GM12892 (cell line): ENCODE measurements at places on chromosomes 2 and 18.

DNA sequence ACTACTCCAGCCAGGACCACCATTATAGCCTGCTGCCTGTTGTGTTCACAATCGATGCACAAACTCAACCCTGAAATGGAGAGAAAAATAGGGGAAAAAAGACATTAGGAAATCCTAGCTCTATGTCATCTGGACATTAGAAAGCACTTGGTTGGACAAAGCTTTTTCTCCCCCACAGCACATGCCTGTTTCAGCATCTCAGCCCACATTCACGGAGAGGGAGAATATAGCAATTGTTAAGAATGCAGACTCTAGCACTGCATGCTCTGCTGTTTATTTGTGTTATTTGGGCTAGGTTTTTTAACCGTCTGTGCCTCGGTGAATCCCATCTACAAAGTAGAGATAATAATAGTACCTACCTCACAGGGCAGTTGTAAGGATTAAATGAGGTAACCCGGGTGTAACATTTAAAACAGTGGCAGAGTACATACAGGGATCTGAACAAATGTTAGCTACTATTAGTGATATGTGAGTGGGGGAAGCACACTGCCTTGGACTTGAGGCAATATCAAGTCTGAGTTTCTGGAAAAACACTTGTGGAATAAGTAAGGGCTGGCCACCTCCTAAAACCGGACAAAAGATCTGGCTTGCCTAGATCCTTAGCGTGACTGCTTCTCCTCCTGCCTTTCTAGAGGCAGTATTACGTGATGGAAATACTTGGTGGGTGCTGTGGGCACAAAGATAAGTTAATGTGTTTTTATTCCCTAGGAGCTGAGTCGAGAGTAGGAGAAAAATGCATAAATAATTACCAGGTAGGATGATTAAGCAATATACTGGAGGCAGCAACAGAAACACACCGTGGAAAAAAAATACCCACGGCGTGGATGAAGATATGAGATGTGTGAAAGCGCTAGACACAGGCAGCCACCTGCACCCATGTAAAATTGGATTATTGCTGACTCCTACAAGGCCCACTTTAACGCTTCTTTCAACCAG lies 1.0 kb upstream of the PPP1CB start:
- no peak for DNase-seq

DNA sequence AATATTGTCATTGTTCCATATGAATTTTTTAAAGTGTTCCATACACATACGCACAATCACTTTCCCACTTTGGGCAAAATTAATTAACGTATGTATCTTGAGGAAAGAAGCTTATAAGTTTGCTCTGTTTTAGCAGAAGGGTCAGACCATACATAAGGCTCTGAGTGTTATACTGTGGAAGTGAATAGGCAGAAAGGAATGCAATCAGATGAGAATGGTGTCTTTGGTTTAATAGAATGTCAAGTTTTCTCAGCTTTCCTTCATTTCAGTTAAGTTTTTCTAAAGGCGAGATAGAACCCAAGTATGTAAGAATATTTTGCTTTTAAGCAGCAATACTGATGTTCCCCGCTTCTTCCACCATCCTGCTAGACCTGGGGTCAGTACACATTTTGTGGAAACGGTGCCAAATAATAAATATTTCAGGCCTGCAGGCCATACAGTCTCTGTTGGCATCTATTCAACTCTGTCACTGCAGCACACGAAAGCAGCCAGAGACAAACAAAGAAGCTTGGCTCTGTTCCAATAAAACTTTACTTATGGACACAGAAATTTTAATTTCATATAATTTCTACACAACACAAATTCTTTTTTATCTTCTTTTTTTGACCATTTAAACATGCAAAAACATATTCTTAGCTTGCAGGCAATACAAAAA lies 100.6 kb downstream of the UPP2 start:
- DNase-seq: no peak

- no peak for DNase-seq
These were observed 7.6 kb downstream of the ANKRD62 start for GRCh38 chr18:12101266-12101665.

GRCh38 chr18:12281861-12282260 lies 26.2 kb upstream of the TUBB6 start:
- DNase-seq: no peak

GRCh38 chr2:55123851-55124269 lies 73.6 kb upstream of the RTN4 start:
- DNase-seq: no peak

GRCh38 chr2:191891656-191892055 lies 44.8 kb upstream of the CAVIN2 start:
- no peak for DNase-seq

DNA sequence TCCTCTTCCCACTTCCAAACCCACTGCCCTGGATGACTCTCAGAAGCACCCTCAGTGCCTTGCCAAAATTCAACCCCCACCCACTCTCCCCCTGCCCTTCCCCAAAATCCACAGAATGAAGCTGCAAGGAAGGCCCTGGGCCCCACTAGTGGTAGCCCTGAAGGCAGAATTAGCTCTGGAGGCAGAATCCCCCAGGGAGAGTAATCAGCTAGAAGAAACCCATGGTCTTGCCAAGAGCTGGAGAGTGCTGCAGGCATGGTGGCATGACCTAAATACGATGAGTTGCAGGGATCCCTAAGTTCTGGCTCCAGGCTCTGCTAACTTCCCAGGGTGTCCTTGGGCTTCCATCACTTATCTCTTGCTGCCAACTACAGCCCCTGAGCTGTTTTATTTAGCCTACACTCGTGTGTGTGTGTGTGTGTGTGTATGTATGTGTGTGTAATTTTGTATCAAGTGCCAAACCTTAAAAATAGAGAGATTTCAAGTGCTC lies 7.9 kb downstream of the GAD1 start:
- DNase-seq: no peak

DNA sequence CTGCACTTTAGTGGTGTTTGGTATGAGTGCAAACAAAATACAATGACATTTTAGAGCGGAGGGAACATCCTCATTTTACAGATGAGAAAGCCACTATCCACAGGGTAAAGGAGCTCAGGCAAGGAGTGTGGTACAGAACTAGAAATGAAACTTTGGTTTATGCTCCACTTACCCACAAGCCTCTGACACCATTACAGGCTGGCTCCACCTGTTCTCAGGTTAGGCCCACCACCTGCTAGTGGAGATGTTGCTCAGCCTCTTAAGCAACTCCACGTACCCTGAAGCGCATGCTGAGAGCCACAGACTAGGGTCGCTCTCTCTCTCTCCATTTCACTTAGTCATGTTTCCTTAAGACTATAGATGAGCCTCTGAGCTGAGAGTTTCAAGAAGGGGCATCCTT lies 130.0 kb downstream of the MBD2 start:
- DNase-seq: no peak

- no peak for DNase-seq
These were observed 12.6 kb upstream of the KCNG2 start for GRCh38 chr18:79784965-79785770.

DNA sequence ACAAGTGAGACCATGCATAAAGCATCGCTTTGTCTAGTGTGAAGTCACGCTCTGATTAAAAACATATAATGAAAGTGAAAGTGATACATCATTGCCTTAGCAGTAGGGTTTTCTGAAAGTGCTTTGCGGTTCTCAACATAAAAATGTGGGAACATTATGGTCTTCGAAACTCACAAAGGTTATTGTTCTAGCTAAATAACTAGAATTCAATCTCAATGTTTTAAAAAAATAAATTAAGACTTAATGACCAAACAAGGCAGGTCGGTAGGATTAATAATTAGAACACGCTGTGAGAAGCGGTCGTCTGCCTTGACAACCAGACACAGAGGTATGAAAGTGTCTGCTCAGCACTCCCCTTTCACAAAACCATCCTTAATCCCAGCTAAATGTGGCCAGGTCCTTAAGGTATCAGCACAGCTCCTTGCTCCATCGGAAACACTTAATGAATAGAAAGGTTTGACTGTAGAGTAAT lies 42.2 kb downstream of the KLHL14 start:
- no peak for DNase-seq

DNA sequence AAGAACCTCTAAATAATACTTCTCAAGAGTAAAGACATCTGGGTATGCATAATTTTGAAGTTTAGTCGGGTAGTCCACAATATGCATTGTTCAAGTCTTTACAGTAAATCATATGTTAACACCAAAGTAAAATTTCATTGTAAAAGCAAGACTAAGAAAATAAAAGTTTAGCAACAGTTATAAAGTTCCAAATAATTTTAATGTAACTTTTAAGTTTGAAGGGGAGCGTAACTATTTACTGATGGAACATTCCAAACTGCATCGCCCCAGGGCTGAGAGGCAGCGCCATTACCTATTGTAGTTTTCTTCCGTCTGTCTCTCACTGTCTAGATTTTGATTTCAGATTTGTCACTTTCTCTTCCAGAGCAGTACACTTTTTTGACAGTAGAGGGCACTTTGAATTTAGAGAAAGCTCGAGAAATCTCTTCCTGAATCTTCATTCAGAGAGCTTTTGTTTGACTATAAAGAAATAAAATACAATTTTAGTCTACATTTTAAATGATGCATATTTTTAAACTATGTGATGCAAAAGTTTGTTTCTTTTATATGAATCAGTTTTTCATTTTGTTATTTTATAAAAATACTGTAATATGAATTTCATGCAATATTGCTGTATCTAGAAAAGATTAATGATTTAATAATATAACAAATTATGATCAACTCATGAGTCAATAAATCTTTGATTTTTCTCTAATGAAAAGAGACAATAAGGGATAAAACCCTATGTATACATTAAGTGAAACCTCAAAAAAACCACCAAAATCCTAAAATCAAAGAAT lies 389.8 kb downstream of the FIGN start:
- DNase-seq: no peak

DNA sequence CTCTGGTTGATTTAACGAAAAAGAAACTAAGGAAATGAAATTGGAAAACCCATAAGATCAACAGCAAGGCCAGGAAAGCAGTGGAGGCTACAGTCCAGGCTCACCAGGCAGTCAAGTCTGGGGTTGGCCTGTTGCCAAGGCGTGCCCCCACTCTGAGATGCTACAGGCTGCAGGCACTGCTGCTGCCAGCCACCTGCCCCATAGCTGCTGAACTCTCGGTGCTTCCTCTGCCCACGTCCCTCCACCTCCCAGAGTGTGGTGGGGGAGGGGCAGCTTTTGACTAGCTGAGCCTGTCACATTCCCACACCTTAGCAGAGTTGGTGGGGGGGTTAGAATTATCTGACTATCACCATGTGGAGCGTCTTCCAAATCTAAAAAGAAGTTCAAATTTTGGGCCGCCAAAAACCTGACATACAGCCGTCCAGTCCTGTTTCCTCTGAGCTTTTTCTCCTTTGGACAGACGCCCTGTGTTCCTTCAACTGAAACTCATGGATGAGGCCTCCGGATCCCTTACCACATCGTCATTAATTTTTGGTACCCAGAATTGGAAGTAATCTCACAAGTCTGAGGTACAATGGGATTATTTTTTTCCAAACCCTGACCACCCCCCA lies 3.9 kb upstream of the SH3RF3 start:
- DNase-seq: no peak

GRCh38 chr2:17620280-17620679 lies 79.8 kb downstream of the VSNL1 start:
- no peak for DNase-seq

DNA sequence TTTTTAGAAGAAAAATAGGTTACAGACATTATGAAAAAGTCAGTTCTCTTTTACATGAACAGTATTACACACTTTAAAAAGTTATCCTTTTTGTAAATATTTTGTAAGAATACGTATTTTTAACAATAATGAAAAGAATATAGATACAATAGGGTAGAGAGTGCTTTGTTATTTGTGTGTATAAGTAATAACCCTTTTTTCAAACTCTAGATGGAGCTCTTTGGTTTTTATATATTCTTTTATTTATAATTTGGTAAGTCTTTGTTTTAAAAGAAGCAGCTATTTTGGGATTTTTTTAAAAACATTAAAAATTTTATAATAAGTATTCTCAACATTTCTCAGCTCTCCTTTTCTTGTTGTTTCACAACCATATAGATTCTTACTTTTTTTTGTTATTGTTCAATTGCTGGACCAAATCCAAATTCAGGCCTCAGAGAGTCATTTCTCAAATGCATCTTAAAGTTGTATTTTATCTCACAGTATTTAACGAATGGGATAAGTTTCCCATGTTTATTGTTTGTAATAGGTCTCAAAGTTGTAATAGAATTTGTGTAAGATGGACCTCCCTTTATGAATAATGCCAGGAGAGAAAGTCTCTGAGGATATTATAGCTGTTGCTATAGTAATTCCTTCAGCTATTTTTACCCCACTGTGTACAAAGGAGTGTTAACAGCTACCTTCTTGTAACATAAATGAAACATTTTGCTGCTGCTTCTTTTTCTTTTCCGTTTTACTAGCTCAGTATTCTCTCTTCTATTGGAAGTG lies 46.4 kb downstream of the ACYP2 start:
- DNase-seq: no peak

GRCh38 chr2:1306014-1306686 lies 107.1 kb upstream of the TPO start:
- DNase-seq: no peak

DNA sequence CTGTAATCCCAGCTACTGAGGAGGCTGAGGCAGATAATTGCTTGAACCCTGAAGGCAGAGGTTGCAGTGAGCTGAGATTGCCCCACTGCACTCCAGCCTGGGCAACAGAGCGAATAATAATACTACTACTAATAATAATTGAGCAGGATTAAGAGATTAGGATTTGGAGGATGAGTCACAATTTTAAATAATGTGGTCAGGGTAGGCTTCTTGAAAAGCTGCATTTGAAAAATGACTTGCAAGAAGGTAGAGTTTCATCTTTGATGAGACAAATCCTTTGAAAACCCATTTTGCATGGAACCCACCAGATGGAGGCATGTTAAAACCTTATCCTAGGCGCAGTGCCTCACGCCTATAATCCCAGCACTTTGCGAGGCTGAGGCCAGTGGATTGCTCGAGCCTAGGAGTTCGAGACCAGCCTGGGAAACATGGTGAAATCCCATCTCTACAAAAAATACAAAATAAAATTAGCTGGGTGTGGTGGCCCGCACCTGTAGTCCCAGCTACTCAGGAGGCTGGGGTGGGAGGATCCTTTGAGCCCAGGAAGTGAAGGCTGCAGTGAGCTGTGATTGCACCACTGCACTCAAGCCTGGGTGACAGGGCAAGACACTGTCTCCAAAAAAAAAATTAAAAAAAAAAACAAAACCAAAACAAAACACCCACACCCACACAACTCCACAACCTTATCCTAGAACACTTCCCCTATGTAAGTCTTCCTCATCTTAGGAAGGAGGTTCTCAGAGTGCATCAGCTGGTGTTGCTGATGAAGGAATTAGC lies 3.3 kb upstream of the ATP8B1 start:
- DNase-seq: no peak

DNA sequence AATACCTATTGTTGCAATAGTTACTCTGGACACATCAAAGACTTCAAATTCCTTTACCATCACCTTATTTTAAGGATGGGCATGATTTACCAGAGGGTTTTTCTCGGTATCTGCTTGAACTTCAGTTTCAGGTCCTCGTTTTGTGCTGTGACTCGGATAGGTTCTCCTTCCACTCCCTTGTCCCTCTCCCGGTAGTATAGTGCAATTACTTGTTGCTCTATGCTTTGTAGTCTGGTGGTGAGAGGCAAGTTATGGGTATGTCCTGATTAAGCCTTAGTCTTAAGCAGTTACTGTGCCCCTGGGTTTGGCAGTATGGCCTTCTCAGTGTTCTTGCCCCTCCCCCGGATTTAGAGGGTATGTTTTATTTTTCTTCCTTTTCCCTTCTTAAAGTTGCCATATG lies 96.6 kb downstream of the RHBDD1 start:
- no peak for DNase-seq

GRCh38 chr2:241855888-241856422 lies 2.7 kb downstream of the PDCD1 start:
- no peak for DNase-seq
